ENCODE measurements at places on chromosomes 4 and X. TPM values are rescaled to one million over a fixed set of nuclear protein-coding genes. Genes with fewer than 3 reads are reported as not detected.

Gene ARX
- total RNA-seq: 0.98 TPM

Gene NLGN4X
- total RNA-seq: 40.9 TPM

Gene HSPA4L
- total RNA-seq: 14.7 TPM

Gene PALLD
- total RNA-seq: 37.5 TPM

Gene HAUS7
- total RNA-seq: 24.6 TPM

Gene EPHA5
- total RNA-seq: 108 TPM

Gene UTP3
- 23.5 TPM for total RNA-seq

Gene PPEF2
- not detected for total RNA-seq

Gene FAT4
- 6.8 TPM for total RNA-seq

Gene STAG2
- 49.0 TPM for total RNA-seq

Gene TRO
- 236 TPM for total RNA-seq

Gene XKRX
- total RNA-seq: not detected

Gene TSC22D3
- 107 TPM for total RNA-seq

Gene CCSER1
- 15.7 TPM for total RNA-seq

Gene PTTG2
- not detected for total RNA-seq

Gene CSAG1
- 0.98 TPM for total RNA-seq

Gene GAGE1
- not detected for total RNA-seq

Gene TBX22
- not detected for total RNA-seq

Gene GABRE
- not detected for total RNA-seq

Gene PLXNA3
- total RNA-seq: 458 TPM

Gene SORCS2
- total RNA-seq: 29.5 TPM

Gene SHISA3
- 0.42 TPM for total RNA-seq

Gene GIMD1
- total RNA-seq: not detected

Gene MAD2L1
- total RNA-seq: 13.7 TPM

Gene SLC9A7
- 5.0 TPM for total RNA-seq

Gene FAM9C
- total RNA-seq: not detected

Gene ERAS
- total RNA-seq: not detected

Gene COX7B2
- not detected for total RNA-seq

Gene P2RY4
- 0.27 TPM for total RNA-seq

Gene MANBA
- 13.0 TPM for total RNA-seq

Gene ZMAT1
- total RNA-seq: 5.2 TPM

Gene ZNF141
- total RNA-seq: 22.0 TPM

Gene MAGEA8
- not detected for total RNA-seq

Gene FGG
- not detected for total RNA-seq

Gene PLK4
- total RNA-seq: 5.6 TPM

Gene NWD2
- total RNA-seq: 0.17 TPM

Gene NRK
- 0.29 TPM for total RNA-seq
